Right atrium auricular region (tissue), 2 donors: ENCODE measurements at places on chromosomes 2 and 18. TPM values are rescaled to one million over a fixed set of nuclear protein-coding genes. Genes with fewer than 3 reads are reported as not detected.

Gene CFAP65
- total RNA-seq: not detected

Gene DUSP2
- total RNA-seq: 4.0 TPM

DNA sequence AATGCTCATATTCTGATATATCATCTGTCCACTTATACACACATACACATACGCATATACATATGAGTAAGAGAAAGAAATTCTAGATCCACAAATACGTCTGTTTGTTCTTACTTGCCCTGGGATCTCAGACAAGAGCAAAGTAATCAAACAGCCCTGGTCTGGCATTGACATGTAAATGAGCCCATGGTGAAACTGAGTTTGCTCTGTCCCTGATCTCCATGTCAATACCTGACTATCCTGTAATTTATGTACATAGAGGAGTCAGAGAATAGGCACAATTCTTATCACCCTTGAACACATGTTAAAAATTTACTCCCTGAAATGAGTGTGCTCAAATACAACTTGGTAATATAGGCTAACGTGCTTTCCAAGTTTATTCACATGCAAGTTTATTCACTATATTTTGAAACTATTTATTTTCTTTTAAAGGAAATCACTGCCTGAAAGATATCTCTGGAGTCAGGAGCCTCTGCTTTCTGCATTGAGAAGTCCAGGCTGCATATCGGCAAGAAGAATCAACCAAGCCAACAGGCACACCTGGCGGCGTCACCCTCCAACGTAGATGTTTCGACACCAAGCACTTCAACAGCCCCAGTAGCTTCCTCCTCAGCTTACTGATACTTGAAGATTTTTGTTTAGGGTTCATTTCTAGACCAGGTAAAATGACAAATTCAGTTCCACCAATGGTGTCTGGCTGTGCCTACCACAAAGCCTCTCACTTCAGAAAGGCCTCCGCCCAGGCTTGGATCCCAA, 100.6 kb downstream of the CMPK2 start:
- H3K4me1 ChIP-seq: no peaks in the 10 kb centered on the region
- H3K4me3 ChIP-seq: no peak overlapping the region
- no peaks in the 10 kb centered on the region for H3K27me3 ChIP-seq
- H3K36me3 ChIP-seq: no peaks in the 10 kb centered on the region
- no peak for DNase-seq

DNA sequence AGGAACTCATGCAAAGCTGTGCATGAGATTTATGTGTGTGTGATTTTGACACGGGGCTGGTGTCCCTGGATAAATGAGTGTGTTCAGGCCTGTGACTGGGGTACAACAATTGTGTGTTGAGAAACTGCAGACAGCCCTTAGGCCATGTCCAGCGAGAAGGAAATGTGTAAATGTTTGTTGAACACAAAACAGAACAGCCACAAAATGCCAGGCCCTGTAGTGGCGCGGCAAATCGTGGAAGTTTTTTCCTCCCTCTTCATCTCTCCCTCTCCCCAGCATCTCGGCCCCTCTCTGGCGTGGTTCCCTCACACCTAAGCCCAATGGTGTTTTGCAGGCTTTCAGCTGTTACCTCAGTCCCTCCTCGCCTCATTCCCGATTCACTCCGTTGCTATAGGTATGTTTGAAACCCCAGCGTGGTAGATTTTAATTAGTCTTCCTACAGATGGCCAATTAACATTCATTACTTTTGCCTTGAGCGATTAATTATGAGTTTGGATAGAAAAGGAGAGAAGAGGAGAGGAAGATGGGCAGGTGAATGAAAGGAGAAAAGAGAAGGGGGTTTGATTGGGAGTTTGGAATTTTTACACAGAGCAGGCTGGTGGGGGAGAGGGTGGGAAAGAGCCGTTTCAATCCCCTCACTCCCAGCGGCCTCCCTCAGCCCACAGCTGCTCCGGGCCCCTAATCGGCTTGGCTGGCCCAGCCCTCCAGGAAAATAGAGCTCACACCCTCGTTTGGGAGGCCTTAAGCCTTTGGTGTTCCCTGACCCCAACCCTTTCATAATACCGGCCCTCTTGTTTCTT, 10.8 kb downstream of the SPR start:
- no peak overlapping the region for H3K27ac ChIP-seq
- no peak overlapping the region for H3K4me3 ChIP-seq
- no peak for DNase-seq
- H3K27me3 ChIP-seq: no peaks in the 10 kb centered on the region
- peaks cover 15% of the 10 kb centered on the region for H3K4me1 ChIP-seq

DNA sequence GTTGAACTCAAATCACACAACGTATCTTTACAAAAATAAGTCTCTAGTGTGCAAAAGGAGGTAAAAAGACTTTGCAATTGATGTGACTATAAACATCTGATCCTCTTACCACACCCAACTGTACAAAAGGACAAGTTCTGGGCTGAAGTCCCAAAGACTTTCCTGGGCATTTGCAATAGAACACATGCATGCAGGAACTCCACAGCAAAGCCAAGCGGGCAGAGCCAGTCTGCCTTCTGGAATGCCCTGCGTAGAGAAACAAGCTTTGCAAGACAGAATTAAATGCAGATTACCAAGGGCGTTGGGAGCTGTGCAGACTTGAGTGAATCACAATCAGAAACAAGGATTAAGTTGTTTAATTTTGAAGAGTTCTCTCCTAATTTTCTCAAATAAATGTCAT, 208.4 kb upstream of the ZNF521 start:
- H3K27me3 ChIP-seq: no peaks in the 10 kb centered on the region
- H3K27ac ChIP-seq: no peak overlapping the region
- no peak for DNase-seq
- no peaks in the 10 kb centered on the region for H3K36me3 ChIP-seq
- H3K4me3 ChIP-seq: no peak overlapping the region
- H3K4me1 ChIP-seq: no peaks in the 10 kb centered on the region

DNA sequence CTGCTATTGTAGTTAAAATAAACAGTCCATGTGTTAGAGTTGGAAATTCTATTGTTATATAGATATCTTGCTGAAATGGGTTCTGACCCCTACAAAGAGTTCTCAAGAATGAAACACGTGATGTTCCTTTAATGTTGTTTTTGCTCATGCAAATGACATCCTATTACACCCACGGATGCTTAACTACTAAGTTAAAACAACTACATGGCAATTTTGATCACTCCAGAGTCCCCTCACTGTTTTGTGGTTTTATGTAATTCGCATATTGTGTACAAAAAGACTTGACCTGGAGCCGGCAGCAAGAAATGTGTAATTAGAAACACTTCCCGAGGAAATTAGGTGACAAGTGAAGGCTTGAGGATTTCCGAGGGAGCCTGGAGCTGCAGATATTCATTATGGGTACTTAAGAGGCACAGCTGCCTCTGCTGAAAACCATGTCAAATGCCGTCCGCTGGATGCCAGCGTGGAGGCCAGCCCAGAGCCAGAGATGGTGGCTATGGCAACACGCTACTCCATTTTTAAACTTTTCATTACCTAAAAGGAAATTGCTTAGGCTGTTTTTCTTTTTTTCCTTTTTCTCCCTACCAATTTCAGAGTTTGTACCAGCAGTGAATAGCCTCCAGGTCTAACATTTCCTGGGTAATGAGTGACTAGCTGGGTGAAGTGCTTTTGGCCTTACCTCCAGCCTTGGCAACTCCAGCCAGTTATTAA, 21.0 kb upstream of the CABLES1 start:
- no peaks in the 10 kb centered on the region for H3K27me3 ChIP-seq
- DNase-seq: no peak
- no peaks in the 10 kb centered on the region for H3K36me3 ChIP-seq
- no peak overlapping the region for H3K4me3 ChIP-seq
- no peak overlapping the region for H3K27ac ChIP-seq

- no peaks in the 10 kb centered on the region for H3K4me1 ChIP-seq
- no peak for DNase-seq
- no peak overlapping the region for H3K4me3 ChIP-seq
- no peaks in the 10 kb centered on the region for H3K27me3 ChIP-seq
These were observed 222.5 kb downstream of the PMAIP1 start for GRCh38 chr18:60122339-60122738.
